ENCODE measurements at places on chromosomes 3 and 15.
A peak's percentile ranks its signal among the peaks of the same experiment; 100 is the strongest.

DNA sequence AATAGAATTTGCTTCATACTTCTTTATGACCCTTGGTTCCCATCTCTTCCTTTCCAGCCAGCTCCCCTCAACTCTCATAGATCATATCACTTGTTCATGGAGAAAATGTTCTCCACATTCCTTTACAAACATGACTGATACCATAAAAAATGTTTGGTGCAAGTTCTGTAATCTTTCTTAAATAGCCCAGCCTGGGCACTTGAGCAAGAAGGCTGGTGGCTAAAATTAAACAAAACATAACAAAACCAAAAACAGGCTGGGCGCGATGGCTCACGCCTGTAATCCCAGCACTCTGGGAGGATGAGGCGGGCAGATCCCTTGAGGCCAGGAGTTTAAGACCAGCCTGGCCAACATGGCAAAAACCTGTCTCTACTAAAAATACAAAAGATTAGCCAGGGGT is 8.9 kb upstream of the POLR2M start:
- DNase-seq = no peak

GRCh38 chr15:44265757-44266156 is 22.8 kb upstream of the GOLM2 start:
- no peak for DNase-seq

DNA sequence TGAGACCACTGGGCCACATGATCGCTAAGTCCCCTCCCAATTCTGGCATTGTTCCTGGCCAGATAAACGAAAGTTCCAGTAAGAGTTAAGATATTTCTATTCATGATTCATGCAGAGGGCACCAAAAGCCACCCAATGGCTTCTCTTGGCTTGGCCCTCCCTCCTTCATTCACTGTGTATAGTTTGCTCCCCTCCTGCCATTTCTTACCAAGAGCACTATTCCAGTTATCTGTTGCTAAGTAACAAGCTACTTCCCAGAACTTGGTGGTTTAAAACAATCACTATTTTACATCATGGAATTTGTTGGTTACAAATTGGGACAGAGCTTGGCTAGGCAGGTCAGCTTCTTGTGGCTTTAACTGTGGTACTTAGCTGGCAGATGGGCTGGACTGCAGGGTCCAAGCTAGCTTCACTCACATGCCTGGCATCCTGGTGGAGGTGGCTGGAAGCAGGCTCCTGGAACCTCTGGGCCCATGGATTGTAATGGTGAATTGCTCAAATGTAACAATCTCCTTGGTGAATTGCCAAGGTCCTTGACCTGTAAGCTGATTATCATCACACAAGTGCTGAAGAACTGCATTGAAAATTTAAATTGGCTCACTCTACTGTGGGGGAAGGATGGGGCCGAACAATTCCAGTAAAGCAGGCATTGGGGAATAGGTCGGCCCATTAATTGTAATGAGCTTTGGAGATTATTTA is 16.6 kb downstream of the EAF1 start:
- no peak for DNase-seq

DNA sequence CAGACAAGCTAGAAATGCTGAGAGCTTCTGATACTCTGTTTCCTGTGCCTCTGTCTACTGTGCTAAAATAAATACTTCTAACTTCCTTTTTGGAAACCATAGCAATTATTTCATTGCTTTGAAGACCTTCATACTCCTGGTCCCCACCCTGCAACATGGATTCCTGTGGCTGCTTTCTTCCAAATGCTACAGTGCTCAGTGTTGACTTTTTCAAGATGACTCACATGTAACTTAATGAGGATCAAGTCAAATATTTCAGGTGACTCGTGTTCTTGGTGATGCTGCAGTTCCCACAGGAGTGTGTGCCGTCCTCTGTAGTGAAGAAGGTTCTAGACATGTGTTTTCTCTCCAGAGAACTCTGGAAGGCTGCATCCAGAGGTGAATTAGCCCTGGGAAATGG is 288.6 kb downstream of the CLSTN2 start:
- DNase-seq = no peak

- no peak for DNase-seq
These were observed 418.9 kb upstream of the NAALADL2 start for GRCh38 chr3:174440253-174440701.

- DNase-seq = no peak
These were observed 86.3 kb upstream of the RASGRP1 start for GRCh38 chr15:38650936-38651327.

DNA sequence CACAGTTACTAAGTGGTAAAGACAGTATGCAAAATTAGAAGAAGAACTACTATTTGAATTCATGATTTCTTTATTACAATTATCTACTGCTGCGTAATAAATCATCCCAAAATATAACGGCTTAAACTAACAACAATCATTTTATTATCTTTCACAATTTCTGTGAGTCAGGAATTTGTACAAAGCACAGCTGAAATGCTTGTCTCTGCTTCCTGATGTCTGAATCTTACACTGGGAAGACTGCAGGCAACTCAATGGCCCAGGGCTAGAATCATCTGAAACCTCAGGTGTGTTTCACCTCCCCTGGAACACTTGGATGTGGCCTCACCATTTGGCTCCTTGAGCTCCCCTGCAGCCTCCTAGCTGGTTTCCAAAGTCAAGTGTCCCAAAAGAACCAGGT is 145.1 kb downstream of the MAGI1 start:
- DNase-seq = no peak

DNA sequence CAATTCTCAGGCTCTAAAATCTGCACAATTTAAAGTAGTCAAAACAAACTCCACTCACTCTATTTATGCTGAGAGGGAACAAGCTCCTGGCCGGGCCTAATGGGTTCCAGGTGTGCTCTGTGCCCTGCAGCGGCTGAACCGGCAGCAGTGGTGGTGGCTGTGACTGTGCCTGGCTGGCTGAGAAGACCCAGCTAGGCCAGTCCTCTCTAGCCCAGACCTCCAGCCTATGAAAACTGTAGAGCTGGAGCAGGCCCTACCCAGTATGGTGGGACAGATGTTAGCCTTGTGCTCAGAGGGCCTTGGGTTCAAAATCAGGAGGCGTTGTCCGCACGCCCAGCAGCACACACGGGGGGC is 37.0 kb downstream of the EPHB3 start:
- no peak for DNase-seq

DNA sequence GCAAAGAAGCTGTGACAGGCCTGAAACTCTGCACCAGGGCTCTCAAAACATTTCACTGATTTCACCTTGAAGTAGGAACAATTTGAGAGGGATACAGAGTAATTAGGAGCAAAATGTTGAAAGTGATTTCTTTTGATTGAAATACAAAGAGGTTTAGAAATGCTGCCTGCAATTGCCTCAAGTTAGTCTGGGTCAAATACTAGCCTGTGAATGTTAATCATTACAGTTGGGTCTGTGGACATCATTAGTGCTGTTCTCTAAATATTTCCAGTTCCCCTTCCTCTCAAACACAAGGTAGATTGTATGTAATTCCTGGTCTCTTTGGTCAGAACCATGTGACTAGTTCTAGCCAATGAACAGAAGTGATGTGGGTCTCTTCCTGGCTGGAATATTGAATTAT is 152.3 kb upstream of the TSC22D2 start:
- DNase-seq = no peak

- no peak for DNase-seq
These were observed 6.9 kb upstream of the CFAP20DC start for GRCh38 chr3:59056706-59057105.

DNA sequence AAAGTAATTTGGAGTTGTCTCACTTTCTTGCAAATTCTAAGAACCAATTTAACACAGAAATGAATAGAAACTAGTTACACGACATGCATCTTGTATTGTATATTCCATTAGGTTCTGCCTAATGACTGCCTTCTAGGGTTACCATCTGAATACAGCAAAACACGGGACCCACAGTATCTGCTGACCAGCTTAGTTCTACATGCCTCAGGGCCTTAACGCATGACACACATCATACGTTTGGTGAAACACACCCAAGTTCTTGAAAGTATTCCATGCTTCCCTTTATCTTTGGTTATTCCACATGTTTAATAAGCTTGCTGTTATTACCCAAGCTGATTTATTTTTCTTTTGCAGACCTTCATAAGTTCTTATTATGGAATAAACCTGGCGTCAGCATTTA is 27.9 kb downstream of the APH1B start:
- DNase-seq = no peak

GRCh38 chr3:191136347-191136746 is 62.7 kb upstream of the OSTN start:
- no peak for DNase-seq

GRCh38 chr15:86231864-86232721 is 152.4 kb downstream of the AGBL1 start:
- peak; percentile 41 for DNase-seq

GRCh38 chr15:84797212-84797611 is 19.9 kb upstream of the ALPK3 start:
- DNase-seq = no peak
